Fibroblast of villous mesenchyme (primary cell): ENCODE measurements at places on chromosomes 2 and 18. TPM values are rescaled to one million over a fixed set of nuclear protein-coding genes. Genes with fewer than 3 reads are reported as not detected.
A peak's percentile ranks its signal among the peaks of the same experiment; 100 is the strongest.

DNA sequence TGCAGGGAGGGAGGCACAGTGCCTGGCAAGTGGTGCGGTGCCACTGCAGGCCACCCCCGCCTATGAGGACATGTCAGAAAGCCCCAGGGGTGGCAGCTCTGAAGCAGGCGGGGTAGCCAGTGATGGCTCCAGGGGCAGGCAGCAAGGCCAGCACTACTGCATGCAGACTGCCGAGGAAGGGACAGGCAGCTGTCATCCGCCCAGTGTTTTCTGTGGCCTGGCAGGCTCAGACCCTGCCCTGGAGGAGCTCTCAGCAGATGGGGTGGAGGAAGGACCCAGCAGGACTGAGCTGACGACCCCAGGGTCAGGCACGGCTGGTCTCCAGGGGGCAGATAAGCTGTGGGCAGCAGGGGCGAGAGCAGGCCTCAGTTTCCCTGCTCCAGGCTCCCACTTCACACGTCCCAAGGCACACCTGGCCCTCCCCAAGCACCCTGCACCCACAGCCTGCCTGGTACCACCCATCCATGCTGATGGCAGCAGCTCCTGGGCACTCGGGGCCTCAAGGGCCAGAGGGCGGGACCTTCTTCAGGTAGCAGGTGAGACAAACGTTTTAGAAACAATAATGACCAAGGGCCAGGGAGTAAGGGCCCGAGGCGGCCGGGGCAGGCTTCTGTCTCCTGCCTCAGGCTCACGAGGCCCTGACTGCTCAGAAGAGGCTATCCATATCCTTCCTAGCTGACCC, 48.5 kb downstream of the HS6ST1 start:
- no peak for DNase-seq

TRPM8 gene
- not detected in 2 replicates for total RNA-seq

PRSS56 gene
- not detected in 2 replicates for total RNA-seq

- peak; percentile 19 for DNase-seq
These were observed 567.6 kb downstream of the PLCL1 start for GRCh38 chr2:198371921-198372543.
